Cortex of kidney (tissue), 1 donor: ENCODE measurements at places on chromosomes 1 and 21.

GRCh38 chr1:24235921-24236788, 49.1 kb upstream of the IFNLR1 start:
- no peak for DNase-seq

GRCh38 chr1:48858200-48858920, 81.7 kb upstream of the BEND5 start:
- no peak for DNase-seq

DNA sequence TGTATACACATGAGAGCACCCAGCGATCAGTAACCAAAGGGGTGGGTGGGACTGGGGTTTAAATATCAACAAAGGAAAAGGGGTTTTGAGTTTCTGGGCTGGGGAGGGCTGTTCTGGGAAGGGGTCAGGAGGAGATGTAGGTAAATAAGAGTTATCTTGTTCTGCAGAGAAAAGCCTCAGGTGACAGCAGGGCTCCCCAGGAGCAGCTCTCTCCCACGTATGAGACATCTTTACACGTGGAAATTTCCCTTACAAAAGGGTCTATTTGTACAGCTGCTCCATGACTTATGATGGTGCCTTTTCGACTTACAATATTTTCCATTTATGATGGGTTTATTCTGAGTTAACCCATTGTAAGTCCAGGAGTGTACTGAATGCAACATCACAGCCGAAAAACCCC, 16.3 kb upstream of the PADI2 start:
- DNase-seq, result no peak

GRCh38 chr1:23242414-23242813, 25.1 kb upstream of the HTR1D start:
- no peak for DNase-seq

GRCh38 chr1:175273376-175274031, 80.9 kb upstream of the KIAA0040 start:
- no peak for DNase-seq
